ENCODE measurements at places on chromosomes 6 and 20.

DNA sequence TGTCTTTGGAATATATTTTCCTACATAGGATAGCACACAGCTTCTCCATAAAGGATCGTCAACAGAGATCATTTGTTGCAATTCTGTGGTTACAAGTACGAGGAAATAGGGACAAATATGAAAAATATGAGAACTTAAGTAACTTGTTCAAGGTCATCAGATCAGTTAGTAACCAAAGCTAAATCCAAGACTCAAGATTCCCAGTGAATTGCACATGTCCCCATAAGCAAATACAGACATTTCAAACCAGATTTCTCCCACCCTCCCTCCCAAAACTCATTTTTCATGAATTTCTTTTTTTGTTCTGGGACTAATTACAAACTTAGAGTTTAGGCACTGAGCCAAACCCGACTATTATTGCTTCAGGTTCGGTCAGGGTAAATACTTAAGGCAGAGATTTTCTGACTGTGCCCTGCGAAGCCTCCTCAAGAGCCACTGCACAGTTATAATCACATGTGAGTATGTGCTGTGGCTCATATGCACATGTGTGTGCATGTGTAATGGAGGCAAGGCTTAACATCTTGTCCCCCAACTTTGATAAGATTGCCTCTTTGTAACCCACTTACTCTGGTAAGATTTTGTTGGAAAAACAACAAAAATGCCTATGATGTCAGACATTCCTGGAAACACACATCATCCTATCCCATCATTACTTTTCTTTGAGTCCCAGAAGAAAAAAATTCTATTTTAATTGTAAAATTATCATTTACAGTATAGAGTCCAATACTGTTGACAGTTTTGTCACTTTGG lies 216.2 kb downstream of the CD83 start:
- no peak for DNase-seq

DNA sequence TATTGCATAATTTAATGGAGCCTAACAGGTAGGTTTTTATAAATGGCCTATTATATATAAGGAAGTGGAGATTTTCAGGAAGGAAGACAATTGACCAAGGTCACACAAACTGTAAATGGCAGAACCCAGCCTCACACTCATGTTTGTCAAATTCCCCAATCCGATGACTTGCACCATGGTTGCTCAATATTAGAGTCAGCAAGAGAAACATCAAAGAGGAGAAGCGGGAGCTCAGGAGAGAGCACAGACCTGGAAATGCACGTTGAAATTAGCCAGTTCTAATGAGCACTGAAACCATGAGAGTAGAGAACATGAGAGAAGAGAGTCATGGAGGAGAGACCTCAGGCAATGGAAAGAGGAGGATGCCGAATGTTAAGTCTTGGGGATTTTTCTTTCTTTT lies 13.5 kb upstream of the MLIP start:
- DNase-seq, result no peak

DNA sequence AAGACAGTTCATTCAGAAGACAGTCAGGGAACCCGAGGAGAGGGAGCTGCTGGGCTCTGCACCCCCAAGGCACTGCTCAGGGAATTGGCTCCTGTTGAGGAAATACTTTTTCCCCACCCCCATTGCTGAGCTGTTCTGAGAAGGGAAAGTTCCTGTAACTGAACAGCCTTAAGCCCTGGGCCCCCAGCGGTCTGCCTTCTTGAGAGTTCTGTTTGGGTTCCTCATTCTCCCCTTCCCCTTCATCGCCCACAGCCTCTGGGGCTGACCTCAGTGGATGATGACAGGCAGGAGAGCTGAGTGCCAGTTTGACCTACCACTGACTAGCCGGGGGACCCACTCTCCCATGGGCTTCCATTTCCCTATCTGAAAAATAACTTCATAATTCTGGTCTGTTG lies 10.7 kb downstream of the HCK start:
- DNase-seq, result no peak

- no peak for DNase-seq
Observed at GRCh38 chr20:46674253-46675083, 14.8 kb downstream of the TP53RK start.

- DNase-seq, result no peak
Observed at GRCh38 chr20:50229156-50229607, 38.6 kb downstream of the CEBPB start.

- DNase-seq, result no peak
Observed at GRCh38 chr6:74605922-74606581, 599.8 kb downstream of the COL12A1 start.

GRCh38 chr6:16095180-16095579 lies 33.7 kb upstream of the MYLIP start:
- no peak for DNase-seq

- DNase-seq, result no peak
Observed at GRCh38 chr20:23917024-23917725, 37.6 kb upstream of the CST5 start.

DNA sequence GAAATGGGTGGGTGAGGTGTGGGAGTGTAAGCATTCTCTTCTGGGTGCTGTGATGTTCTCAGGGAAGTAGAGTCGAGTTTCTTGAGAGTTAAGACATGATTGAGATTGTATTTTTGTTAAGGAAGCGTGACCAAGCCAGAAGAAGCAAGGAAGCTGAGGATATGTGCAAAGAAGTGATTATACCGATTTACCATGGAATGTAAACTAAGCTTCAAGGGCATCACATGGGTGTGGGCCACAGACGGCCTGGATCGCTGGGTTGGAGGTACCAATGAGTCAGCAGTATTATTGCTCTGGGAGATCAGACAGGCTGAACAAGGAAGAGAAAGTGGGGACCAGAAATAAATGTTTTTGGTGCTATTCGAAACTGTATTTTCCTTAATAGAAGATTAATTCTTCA lies 184.1 kb upstream of the GMDS start:
- DNase-seq, result no peak

DNA sequence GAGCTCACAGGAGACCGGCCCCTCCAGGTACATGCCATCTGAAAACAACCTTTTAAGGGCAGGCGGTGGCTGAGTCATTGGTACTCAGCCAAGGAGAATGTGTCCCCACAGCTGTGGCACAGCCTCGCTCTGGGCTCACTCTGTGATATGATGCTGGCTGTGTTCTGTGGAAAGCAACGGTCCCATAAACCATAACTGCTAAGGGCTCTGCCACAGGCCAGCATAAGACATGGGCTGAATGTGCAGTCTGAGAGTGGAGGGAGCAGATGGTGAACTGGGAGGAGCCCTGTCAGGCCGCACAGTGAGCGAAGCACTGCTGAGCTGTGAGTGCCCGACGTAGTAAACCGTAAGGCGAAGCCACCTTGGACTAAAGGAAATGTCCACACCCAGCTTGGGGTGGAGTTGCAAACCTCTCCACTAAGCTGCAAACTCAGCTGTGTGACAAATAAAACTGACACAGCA lies 375.8 kb downstream of the THBS2 start:
- DNase-seq, result no peak

GRCh38 chr6:74936886-74937285 lies 269.0 kb downstream of the COL12A1 start:
- no peak for DNase-seq

DNA sequence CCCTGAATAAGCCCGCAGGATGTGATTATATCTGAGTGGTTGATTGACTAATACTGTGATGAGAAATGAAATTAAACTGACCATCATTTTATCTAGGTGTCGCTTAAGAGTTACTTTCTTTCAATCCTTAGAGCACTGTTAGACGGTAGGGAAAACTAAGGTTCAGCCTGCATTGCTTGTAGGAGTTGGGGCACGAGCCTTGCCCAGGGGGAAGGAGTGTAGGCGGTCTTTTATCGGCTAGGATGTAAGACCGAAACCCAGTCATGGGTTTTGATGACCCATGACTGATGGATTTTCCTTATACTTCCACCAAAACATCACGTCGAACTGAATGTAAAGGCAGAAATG lies 392 bp upstream of the TASP1 start:
- no peak for DNase-seq
